ENCODE measurements at places on chromosomes 1 and 21.
A peak's percentile ranks its signal among the peaks of the same experiment; 100 is the strongest.

DNA sequence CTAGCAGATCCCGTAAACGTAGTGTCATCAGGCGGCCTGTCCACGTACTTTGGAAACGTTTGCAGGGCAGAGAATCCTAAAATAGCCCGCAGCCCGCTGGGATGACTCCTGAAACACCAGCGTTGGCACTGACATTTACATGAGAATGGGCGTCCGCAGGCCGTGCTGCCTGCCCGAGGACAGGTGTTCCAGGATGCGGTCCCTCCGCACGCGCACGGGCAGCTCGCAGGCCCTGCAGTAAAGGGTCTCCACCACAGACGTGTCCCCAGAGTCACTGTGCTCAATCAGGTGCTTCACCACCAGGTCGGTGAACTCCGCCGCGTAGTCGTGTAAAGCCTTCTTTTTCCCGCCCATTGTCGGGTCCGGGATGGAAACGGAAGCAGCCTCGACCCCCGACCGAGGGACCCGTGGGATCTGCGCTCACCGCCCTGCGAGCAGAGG, 5.8 kb upstream of the CCDC27 start:
- no peak for DNase-seq

DNA sequence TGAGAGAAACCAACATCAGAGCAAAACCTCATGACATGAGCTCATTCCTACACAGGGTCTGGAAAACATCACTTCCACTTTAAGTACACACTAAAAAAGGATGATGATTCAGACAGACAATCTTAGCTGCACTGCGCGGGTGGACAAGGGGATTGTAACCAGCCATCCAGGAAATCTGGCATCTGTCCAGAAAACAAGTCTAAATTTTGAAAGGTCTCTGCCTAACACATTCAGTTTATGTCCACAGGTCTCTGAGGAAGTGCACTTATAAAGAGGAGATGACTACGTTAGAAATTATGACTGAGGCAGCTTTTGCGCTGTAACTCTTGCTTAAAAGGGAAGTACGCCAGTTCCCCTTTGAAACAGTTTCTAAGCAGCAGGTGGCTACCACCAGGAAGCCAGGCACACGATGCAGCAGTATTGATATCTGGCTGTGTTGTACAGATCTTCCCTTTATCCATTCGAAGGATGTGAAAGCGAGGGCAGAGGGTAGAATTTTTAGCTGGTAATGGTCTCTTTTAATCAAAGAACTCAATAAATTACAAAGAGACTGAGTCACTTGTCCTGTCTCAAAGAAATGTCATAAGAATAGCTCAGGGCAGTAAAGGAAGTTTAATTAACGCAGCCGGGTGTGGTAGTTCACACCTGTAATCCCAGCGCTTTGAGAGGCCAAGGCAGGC, 128.0 kb downstream of the SETD4 start:
- peak; percentile 72 for DNase-seq

- DNase-seq = no peak
Observed at GRCh38 chr1:93235261-93235660, 54.7 kb downstream of the CCDC18 start.

DNA sequence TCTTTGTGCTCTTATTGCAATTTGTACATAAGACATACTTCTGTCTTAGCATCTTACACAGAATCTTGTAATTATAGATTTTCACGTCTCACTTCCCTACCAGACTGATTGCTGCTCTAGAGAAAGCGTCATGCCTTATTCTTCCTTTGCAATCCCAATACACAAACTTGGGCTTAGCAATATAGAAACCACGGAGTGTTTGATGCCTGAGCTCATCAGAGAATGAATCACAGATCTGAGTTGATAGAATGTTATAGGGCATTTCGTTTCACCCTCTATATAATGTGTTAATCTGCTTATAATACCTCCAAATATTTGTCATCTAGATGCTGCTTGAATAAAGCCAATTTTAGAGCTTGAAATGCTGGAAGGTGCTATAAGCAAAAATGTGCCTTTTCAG, 6.6 kb downstream of the FMO1 start:
- no peak for DNase-seq

GRCh38 chr1:172268237-172268636, 152.2 kb upstream of the C1orf105 start:
- DNase-seq = no peak

- DNase-seq = no peak
Observed at GRCh38 chr1:221926441-221926840, 184.6 kb upstream of the DUSP10 start.

GRCh38 chr1:244963231-244963826, 99.0 kb upstream of the HNRNPU start:
- DNase-seq = no peak

GRCh38 chr1:237327061-237327460, 285.1 kb downstream of the RYR2 start:
- no peak for DNase-seq

GRCh38 chr1:236167578-236167977, 25.2 kb downstream of the GPR137B start:
- no peak for DNase-seq

- DNase-seq = no peak
Observed at GRCh38 chr1:87106144-87106543, 191.7 kb downstream of the HS2ST1 start.

DNA sequence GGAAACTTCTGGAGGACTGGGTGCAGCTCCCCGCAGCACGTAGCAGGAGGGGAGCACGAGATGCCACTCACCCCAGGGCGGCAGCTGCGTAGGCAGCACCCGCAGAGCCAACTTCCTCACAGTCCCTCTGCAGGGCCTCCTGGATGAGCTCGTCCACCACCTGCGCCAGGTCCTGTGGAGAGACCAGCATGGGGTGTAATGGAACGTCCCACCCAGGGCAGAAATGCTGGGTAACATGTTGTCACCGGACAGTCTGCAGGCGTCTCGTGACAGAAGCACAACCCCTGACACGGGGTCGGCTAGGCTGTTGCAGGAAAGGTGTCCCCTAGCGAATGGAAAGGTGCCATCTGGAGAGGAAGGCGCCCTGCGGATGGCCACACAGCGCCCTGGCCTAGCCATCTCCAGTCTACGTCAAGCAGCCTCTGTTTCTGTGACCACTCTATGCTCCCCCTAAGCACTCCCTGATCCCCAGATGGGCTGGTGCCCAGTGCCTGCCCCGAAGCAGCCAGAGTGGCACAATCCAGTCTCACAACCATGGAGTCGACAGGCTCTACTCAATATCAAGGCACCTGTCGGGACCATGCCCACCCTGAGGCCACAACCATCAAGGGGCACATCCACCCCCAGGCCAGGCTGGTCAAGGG, 21.2 kb downstream of the MCM3AP start:
- peak; percentile 67 for DNase-seq

GRCh38 chr1:43258370-43258769, 11.4 kb upstream of the TMEM125 start:
- no peak for DNase-seq

GRCh38 chr1:243315455-243315854, 59.6 kb downstream of the SDCCAG8 start:
- no peak for DNase-seq

DNA sequence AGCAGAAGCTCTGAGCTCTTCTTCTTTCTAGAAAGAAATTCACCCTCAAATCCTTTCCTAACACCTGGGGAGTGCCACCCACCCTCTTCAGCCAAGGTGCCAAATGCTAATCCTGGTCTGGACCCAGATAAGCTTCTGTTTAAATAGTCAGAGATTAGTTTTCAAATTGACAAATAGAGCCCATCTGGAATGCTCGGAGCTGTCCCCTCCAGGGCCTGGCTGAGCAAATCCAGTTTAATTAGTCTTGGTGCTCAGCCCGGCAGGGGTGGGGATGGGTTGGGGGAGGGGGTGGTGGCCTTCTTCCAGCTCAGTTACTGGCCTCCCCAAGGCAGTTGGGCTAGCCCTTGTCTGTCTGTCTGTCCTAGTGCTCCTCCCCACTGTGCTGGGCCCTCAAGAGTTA, 269.5 kb downstream of the GRIK3 start:
- no peak for DNase-seq

DNA sequence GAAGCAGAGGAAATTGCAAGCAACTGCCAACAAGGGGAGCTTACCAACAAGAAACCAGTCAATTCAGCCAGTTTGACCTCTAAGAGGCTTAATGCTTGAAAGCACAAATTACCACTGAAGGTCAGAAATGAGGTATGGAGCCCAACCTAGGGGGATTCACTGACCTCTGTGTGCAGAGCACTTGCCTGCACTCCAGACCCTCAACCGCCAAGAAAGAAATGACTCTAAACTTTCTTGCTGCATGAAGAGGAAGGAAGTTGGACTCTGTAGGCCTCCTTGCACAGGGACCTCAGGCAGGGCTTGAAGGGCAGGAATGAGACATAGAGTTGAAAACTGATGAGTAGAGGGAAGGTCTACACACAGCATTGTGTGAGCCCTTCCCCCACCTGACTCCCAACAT, 10.0 kb downstream of the ARMH1 start:
- no peak for DNase-seq

DNA sequence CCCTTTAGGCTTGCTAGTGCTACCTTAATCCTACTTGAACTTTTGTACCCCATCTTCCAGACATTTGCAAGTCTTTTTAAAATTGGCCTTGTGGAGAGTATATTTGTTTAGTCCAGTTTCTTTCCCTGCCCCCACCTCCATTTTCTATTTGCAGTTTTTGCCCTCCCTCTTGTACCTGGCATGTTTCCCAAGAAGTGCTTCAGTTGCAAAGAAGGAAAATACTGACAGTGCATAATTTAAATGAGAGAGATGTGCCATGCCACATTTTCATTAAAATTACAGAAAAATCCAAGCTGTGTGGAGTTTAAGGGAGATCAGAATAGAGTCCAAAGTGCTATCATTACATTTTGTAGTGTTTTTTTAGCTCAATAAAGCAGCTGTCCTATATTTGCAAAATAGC, 150.0 kb upstream of the ADGRL2 start:
- DNase-seq = no peak

- no peak for DNase-seq
Observed at GRCh38 chr1:180029524-180030135, 75.0 kb downstream of the CEP350 start.

DNA sequence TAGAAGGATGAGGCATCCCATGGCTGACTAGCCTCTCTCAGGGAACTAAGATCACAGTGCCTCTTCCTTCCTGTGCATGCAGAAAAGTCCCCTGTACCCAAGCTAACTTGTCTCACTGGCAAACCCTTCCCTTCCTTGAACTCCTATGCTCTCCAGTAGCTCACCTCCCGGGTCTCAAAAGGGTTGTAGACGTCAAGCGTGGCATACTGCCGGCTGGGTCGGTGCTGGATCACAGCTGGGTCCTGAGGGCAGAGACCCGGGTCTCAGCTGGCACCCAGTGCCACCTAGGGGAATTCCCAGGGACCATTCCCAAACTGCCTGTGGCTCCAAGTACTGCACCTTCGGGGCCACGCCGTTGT, 688 bp downstream of the SCAMP3 start:
- peak; percentile 48 for DNase-seq

DNA sequence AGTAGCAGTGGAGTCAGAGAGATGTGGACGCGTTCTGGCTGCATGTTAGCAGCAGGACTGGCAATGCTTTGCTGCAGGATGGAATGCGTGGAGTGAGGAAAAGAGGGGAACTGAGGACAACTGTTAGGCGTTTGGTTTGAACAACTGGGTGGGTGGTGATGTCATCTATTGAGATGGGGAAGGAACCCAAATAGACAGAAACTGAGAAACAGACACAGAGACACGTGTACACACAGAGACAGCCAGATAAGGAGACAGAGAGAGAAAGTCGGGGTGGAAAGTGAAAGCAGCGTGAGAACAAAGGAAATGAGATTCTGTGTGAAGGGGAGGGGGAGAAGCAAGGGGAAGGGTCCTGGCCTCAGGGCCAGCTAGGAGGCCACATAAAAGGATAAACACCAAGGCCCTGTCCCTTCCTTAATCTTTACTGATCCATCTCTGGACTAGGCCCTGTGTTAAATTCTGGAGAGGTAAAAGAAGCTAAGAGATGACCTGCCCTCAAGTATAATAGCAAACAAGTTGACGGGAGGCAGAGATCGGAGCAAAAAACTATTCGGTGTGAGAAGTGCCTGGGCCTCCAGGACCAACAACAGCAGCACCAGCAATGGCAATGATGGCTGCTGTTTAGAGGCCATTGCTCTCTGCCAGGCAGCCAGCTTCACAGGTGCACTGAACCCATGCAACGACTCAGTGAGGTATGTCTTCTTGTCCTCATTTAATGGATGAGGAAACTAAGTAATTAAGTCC, 31.6 kb downstream of the VWA5B1 start:
- no peak for DNase-seq

GRCh38 chr1:25548601-25549000, 5.2 kb downstream of the LDLRAP1 start:
- DNase-seq = no peak

GRCh38 chr1:68814067-68814466, 317.2 kb upstream of the DEPDC1 start:
- no peak for DNase-seq

DNA sequence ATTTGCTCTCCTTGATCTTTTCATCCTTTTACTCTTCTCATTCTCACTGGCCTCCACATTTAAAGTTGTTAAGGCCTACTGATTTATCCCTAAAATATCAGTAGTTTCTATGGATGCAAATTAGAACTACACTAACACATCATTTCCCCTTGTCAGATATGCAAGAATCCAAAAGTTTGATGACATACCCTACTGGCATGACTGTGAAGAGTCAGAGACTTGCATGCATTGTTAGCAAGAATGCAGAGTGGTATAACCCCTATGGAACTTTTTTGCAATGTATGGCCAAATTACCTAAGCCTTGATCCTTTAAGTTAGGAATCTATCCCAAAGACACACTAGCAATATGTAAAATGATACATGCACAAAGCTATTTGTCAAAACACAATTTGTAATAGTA, 23.6 kb upstream of the HIVEP3 start:
- DNase-seq = no peak

- no peak for DNase-seq
Observed at GRCh38 chr1:173479649-173480048, 2.5 kb downstream of the PRDX6 start.

DNA sequence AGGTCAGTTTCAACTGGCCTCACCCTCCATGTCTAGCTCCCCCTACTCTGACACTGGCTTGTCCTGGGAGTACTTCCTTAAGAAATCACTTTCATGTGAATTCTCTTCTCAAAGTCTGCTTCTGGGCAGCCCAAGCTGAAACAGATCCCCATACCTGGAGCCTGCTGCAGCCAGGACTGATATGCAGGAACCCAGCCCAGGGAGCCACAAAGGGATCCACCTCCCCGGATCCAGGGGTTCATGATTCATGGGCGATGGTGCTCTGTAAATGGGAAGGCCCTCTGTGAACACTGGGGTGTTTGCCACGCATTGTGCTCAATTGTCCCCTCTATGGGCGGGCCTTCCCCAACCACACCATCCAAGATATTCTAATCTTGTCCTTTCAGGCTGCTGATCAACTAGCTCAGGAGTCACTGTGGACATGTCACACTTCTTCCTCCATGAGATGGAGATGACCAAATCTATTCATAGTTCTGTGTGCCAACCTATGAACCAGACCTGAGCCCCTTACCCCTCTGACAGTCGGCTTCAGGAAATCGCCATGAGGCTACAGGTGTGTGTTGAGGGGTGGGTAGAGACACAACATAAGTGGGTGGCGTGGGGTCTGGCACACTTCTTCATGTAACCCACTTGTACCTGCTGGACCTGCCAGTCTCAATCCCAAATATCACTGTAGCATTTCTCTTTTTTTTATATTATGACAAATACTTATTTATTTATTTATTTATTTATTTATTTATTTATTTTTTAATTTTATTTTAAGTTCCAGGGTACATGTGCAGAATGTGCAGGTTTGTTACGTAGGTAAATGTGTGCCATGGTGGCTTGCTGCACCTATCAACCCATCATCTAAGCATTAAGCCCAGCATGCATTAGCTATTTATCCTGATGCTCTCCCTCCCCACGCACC, 41.8 kb downstream of the RUNX3 start:
- peak; percentile 34 for DNase-seq

- DNase-seq = no peak
Observed at GRCh38 chr1:93566227-93566626, 115.4 kb downstream of the BCAR3 start.
